NCI-H1436 treated with DMSO at 0.1 percent for 48 hours (cell line): ENCODE measurements at places on chromosomes 3 and 15.

DNA sequence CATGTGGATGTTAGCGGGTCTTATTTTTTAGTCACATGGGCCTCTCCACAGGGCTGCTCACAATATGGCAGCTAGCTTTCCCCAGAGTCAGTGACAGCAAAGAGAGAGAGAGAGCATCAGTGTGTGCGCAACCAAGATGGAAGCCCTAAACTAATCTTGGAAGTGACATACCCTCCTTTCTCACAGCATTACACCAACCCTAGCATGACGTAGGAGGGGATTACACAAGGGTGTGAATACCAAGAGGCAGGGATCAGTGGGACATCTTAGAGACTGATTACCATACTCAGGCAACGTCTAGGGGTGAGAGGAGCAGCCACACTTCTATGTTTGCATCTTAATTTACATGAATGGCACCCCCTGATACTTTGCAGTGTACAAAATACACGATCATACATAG is 3.5 kb upstream of the UBE2E2 start:
- DNase-seq = no peak

GRCh38 chr3:153242896-153243295 is 80.9 kb downstream of the RAP2B start:
- no peak for DNase-seq

DNA sequence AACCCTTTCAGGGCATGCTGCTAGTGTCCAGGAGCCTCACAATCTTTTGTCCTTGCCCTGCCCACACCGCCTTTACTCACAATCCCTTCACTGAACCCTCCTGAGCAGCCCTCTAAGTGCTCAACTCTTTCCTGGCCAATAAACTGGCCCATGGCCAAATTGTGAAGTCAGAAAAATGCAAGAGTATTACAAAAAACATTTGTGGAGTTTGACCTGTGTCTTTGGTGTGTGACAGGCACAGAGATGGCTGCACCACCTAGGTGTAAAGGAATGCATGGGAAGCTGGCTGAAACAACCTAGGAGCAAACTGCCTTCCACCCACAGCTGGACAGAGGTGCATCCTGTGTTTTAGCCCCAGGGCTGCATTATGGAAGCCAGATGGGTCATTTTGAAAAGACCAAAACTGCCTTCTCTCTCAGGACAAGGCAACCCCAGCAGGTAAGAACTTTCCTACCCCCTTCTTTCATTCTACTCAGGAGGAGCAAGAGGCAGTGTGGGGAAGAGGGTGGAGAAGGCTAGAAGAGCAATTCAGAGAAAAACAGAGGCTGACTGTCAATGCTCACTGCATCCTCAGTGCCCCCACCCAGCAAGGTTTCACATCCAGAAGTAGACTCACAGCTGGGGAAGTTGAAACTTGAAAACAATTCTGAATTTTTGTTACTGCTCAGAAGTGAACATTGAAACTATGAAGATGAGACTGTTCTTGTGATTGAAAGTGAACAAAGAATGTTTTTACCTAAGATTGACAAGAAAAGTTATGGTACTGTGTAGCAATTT is 78.6 kb downstream of the TRIM42 start:
- no peak for DNase-seq

DNA sequence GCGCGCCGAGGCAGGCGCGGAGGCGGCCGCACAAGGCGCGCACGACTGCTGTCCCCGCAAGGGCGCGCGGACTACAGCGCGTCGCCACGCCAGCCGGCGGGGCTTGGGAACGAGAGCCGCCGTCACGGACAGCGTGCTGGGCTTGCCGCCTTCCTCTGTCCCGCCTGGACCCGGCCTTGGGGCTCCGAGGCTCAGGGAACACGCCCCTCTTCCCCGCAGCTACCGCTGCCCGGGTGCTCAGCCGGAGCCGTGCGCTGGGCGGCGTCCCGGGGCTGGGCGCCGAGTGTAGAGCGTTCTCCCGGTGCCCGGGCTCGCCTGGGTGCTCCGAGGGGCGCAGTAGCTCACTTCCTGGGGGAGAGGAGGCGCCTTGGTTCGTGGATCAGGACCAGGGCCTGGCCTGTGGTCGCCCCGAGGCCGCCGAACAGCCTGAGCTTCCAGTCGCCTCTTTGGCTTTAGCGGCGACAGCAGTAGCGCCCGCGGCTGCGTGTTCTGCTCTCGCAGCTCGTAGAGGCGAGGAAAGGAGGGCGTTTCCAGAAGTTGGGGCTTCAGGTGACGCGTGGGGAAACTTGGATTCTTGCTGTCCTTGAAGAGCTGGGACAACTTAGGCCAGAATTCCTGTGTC is 226.7 kb upstream of the C2CD4B start:
- DNase-seq = no peak

GRCh38 chr15:78508272-78508671 is 895 bp downstream of the HYKK start:
- DNase-seq = no peak

- no peak for DNase-seq
These were observed 21.9 kb upstream of the USP13 start for GRCh38 chr3:179630753-179631451.

GRCh38 chr3:35908366-35909232 is 269.3 kb downstream of the ARPP21 start:
- DNase-seq = no peak

DNA sequence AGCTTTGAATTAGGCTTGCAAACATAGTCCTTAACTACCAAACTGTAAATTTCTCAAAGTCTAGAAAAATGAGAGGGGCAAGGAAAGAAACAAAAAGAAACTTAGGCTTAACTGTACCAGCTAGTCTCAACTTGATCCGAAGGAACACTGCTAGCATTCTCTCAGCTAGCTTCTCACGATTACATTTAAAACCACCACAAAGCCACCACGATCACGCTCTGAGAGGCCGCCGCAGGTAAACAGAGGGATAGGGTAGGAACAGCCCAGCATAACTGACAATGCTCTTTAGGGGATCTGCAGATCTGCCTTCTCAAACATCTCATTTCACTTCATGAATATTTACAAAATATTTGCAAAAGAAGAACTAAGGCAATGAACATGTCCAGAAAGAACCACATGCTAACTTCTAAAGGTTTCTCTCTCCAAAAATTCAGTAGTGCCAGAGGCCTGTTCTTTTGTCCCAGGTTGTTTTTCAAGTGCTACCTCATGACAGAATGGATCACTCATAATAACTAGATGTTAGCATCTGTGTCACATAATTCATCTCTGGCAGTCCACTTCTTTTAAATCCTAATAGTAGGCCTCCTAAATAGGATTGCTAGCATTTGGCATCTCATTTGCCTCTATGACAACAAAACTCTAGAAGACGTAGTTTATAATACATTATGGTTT is 18.9 kb downstream of the VGLL4 start:
- no peak for DNase-seq

DNA sequence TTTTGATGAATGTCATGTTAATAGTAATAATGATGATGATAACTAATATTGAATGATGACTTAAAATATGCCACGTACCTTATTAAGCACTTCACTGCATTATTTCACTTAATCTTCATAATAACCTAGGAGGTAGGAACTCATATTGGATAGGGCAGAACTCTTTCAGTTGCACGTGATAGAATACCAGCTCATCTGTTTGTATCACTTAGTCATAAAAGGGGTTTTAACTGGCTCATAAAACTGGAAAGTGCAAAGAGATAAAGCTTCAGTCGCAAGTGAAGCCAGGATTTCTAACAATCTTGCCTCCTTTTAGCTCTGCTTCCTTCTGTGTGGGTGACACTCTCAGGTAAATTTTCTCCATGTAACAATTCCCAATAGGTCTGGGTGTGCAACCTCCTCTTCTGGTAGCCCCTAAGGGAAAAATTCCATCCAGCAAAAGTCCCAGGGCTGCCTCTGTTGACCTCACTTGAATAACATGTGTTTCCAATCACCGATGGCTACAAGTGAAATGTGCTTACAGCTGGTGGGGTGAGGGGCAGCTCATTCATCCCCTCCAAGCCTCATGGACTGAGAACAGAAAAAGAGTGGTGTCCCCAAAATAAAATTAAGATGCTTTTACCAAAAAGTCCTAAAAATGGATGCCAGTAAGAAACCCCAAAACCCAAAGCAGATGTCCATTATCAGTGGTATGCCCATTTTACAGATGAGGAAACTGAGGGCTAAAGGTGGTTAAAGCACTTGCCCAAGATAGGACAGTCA is 9.3 kb downstream of the GXYLT2 start:
- no peak for DNase-seq

DNA sequence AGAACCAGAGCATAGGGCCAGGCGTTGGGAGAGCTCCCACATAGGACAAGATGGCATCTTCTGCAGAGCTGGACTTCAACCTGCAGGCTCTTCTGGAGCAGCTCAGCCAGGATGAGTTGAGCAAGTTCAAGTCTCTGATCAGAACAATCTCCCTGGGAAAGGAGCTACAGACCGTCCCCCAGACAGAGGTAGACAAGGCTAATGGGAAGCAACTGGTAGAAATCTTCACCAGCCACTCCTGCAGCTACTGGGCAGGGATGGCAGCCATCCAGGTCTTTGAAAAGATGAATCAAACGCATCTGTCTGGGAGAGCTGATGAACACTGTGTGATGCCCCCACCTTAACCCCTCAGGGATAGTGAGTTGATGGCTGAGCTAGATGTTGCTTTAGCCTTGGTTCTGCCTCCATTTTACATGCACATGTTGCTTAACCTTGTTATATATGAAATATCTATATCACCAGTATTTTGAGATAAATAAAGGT is at the start of gene PYDC2:
Gene PYDC2 (plus strand): TSS at position 51 of the 483 bp plus-strand sequence. CDS start 0 bp downstream, at position 51.
- DNase-seq = no peak

- no peak for DNase-seq
These were observed 86.7 kb downstream of the TBC1D5 start for GRCh38 chr3:17655743-17656142.

DNA sequence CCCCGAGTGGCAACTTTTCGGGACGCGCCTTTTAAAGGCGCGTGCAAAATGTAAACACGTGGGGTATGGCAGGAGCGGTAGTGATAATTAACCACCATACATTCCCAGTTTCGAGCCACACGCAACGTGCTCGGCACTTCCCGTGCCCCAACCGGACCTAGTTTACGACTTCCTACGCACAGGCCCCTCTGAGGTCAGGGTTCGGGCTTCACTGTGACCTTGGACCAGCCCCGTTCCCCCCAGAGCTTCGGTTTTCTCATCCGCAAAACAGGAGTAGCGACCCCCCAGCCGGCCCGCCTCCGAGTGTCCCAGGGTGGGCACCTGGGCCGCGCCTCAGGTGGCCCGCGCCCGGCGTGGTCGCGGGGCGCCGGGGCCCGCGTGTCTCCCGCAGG is 451 bp downstream of the CHCHD4 start:
- no peak for DNase-seq

- DNase-seq = no peak
These were observed 1092.2 kb upstream of the CFAP20DC start for GRCh38 chr3:60142009-60142408.

- DNase-seq = no peak
These were observed 178.2 kb upstream of the GOLIM4 start for GRCh38 chr3:168273917-168274316.

DNA sequence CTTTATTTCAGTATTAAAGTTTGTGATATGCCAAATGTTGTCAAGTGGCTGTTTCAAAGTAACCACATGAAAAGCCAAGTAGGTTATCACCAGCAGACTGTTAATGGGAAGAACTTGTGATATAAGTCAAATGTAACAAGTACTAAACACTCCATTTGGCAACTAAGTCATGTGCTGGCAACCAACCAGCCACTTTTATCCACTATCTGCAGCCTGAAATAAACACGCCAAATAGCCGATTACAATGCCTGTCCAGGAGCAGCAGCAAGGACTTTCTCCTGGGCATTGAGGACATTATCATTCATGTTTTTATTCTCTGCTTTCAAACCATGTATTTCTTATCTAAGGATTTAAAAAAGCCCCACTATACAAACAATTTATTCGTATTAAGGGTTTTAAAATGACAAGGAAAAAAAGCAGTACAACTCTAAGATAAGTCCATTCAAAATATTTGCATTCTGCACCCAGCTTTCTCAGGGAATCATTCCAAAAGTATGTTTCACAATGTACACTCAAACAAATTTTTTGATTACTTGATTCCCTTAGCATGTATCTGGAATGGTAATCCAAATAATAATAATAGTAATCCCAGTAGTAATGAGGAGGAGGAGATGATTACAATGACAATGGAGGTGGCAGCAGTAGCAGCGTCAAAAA is 448.6 kb downstream of the ERC2 start:
- no peak for DNase-seq

- no peak for DNase-seq
These were observed 126.6 kb upstream of the ADAMTS9 start for GRCh38 chr3:64814351-64814750.

DNA sequence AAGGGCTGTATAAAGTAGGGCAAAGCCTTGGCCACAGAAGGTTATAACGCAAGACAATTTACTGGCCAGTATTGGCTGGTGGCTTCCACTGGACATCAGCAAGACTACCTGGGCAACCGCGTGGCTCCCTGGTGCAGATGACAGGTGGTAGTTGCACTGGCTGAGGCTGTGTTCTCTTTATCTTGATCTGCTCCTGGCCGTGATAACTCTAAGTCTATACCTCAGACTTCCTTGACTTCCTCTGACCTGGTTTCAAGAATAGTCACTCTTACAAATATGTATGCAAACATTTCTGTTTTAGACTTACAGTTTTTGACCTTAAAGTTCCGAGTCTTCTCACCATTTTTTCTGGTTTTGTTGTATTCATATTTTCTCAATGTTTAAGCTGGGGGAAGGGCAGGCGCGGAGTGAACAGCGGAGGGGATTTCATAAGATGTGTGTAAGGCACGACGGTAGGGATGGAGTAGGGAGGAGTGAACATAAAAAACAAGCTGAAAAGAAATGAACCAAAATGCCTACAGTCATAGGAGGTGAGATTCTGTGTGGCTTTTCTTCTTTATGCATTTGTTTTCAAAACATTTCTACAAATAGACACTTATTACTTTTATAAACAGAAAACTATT is 15.2 kb upstream of the TMEM212 start:
- no peak for DNase-seq

- DNase-seq = no peak
These were observed 35.4 kb upstream of the ICE2 start for GRCh38 chr15:60514261-60514881.

DNA sequence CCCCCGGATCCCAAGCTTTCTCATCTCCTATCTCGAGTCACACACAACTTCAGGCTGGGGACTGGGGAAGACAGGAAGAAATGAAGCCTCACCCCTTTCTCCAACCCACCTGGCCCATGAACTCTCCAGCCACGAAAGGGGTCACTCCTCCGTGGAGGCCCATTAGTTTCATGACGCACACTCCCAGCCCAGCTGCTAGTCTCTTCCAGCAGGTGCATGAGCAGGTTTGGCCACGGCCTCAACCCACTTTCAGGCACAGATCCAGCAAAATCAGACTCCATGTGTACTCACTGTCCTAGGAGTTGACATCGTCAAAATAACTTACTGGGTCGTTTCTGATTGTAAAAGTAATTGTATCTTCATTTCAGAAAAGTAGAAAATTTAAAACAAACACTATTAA is 76.6 kb downstream of the C3orf70 start:
- no peak for DNase-seq
